ENCODE measurements at places on chromosomes 4 and X.

GRCh38 chr4:185242749-185243533 is 33.5 kb downstream of the SNX25 start:
- DNase-seq: no peak

- no peak for DNase-seq
Observed at GRCh38 chrX:10033375-10034007, 66.3 kb downstream of the CLDN34 start.

GRCh38 chr4:107215222-107215621 is 179.1 kb upstream of the DKK2 start:
- no peak for DNase-seq

DNA sequence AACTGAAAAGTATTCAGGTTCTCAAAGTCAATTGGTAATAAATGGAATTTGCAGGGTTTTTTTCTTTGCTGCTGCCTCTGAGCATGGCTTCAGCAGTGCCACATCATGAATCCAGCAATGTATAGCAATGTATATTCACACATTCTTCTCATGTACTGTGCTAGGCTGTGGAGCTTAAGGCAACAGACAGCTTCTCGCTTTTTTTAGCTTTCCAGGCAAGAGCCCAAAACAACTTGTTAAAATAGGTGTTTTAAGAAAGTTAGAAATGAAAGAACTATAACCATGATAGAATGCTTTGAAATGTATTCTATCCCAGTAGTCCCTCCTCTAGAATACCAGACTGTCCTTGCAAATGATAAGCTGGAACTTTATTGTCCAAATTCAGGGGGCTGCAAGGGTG is 30.4 kb downstream of the SMIM43 start:
- no peak for DNase-seq

DNA sequence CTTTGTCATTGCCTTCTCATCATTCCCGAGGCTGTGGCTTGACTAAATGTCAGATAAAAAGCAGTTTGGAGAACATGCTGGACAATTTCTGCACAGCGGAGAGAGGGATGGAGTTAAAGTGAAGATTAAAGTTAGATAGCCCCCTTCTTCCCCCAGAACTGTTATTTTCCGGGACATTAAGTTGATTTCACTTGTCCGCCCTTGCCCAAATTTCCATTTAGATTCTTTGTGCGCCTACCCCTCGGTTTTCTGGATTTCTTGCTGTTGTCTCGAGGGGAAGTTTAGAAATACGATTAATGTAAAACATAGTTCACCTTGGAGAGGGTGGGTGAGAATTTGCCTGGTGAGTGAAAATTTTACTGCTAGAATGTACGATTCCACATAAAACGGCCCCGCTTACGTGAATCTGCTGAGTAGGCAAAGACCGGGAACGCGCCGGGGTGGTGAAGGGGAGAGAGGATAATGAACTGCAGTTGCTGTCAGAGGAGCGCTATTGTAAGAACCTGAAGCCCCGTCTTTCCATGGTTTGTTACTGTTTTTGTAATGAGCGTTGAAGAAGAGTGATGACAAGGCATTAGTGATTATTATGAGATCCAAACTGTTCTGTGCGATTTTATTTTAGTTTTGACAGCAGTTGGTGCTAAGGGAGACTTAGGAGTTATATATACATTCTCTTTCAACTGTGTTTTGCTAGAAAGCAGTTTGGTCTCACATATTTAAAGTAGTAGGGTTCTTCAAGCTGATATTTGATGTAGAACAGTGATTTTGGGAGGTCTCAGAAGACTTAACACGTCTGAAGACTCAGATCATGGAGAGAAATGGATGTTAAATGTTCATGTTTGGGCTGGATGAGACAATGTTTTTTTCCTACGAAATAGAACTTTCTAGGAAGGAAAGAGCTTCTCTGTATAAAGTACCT is 73.0 kb downstream of the AFF1 start:
- DNase-seq: no peak

- DNase-seq: no peak
Observed at GRCh38 chr4:4479366-4479765, 62.5 kb downstream of the STX18 start.

DNA sequence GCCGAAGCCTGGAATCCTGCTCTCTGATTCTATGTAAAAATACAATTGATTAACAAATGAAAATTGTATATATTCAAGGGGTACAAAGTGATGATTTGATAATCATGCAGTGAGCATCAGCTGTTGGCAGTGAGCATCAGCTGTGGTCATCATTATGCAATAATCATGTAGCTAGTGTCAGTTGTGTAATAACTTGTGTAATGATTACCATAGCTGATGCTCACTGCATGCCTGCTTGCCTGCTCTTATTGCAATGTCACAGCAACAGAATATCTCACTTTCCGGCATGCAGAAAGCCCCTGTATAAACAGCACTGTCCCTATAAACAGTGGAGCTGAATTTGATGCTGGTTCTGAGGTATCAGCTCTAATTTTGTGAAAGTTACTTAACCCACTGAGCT is 46.8 kb downstream of the SULT1B1 start:
- no peak for DNase-seq

DNA sequence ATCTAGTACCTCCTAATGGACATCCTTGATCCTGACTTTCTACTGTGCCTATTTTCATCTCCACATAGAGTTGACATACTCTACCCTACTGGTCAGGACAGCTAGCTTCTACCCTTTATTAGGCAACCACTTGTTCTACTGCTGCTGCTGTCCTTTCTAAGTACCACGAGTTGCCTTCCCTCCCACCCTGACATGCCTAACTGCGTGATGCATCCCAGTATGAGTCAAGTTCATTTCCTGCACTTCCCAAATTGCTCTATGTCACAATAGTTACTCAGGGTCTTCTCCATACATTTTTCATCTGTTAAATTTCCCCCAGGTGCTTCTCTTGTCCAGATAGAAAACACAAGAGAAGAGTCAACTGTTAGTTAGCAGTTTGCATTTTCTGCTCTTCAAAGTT is 133.4 kb downstream of the TBC1D19 start:
- DNase-seq: no peak

DNA sequence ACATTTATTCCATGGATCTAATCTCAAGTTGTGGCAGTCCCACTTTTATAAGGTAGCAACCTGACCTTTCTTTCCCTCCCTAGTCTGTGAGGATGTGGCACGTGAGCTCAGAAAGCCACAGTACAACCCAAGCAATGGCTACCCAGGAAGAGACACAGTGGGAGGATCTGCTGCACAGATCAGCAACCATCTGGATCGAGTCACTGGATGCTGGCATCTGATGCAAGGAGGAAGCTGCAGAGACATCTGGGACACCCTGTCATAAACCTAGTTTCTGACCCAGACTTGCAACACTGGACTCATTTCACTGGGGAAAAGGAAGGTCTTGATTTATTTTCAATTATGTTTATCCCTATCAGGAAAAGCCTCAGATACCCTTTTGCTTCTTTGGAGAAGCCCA is 327.1 kb downstream of the PAPSS1 start:
- no peak for DNase-seq

- DNase-seq: no peak
Observed at GRCh38 chr4:5517372-5517771, 191.0 kb downstream of the EVC2 start.

DNA sequence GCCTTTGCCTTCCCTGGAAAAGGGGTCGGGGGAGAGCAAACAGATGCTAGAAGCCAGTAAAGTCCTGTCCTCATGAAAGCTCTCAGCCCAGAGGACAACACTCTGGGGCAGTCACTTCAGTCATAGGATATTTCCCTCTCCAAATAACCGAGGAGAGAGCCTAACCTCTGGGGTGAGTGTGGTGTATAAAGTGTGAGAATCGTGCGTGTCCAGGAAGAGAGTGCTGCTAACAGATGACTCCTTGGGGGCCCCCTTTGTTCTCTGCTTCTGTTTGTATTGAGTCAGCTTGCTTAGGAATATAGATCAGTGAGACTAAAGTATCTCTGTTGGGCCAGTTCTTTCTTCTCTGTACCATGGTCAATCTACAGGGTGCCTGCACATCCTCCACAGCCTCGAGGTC is 247.2 kb downstream of the PALLD start:
- no peak for DNase-seq

- no peak for DNase-seq
Observed at GRCh38 chr4:130574215-130574614, 1478.3 kb downstream of the C4orf33 start.

DNA sequence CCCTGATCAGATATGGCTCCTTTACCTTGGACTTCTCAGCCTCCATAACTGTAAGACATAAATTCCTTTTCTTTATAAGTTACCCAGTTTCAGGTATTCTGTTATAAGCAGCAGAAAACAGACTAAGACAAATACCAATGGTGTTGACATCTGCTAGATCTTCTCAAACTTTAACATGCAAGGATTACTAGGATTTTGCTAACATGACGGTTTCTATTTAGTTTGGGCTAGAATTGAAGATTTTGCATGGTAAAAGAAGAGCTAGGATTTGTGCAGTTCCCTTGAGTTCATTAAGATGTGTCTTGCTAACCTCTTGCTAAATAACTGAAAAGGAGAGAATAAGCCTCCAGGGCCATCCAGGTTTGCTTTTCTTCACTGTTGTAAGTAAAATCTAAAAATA is 5.3 kb upstream of the COPS4 start:
- no peak for DNase-seq

DNA sequence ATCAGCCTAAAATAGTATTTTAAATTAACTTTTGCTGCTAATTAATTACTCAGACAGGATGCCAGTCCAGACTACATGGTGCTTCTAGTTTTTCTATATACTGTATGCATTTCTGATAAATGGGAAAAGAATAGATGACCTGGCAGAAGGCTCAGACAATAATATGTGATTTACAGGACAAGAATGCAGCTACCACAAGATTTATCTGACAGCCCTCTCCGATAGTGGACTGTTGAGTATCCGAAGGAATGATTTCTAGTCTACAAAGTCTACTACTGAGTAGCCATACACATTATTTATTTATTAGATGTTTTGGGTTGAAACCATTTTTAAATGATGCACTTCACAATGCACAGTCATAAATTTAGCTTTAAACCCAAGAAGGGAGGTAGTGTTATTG is 212.8 kb downstream of the MAB21L2 start:
- DNase-seq: no peak

DNA sequence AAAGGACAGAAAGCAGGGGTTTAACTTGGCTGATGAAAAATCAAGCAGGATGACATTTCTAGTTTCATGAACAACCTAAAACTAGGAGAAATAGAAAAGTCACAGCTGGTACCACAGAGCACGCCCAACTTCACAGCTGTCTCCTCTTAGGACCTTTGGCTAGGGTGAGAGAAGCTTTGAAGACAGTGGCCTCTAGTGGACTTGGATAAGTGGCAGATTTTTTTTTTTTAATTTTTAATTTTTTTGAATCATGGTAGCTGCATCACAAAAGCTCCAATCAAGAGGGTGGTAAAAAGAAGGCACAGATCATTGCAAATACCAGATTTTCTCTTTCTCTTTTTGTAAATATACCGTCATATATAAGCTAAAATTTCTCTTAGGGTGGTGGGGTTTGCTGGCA is 20.2 kb upstream of the MAP3K15 start:
- no peak for DNase-seq

- DNase-seq: no peak
Observed at GRCh38 chr4:118757761-118758251, 72.6 kb downstream of the METTL14 start.

DNA sequence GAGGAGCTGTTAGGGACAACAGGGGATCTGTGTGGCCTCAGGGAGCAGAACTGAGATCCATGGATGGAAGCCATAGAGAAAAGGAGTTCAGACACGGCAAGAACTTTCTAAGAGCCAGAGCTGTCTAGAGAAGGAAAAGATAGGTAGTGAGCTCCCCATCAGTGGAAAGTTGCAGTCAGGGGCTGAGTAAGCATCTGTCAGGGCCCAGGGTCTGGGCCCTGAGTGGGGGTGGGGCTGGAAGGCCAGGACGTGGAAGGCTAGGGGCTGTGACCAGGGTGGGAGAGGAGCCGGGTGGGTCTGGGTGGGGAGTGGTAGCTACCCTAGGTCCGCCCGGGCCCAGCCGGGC is 324 bp upstream of the MSN start:
- DNase-seq: no peak

- no peak for DNase-seq
Observed at GRCh38 chrX:111168314-111168713, 72.3 kb downstream of the PAK3 start.

GRCh38 chr4:58119298-58119697 is 1009.1 kb upstream of the IGFBP7 start:
- no peak for DNase-seq

- no peak for DNase-seq
Observed at GRCh38 chr4:107419052-107419451, 301.0 kb downstream of the PAPSS1 start.

- DNase-seq: no peak
Observed at GRCh38 chr4:165347647-165348569, 20.4 kb downstream of the MSMO1 start.

DNA sequence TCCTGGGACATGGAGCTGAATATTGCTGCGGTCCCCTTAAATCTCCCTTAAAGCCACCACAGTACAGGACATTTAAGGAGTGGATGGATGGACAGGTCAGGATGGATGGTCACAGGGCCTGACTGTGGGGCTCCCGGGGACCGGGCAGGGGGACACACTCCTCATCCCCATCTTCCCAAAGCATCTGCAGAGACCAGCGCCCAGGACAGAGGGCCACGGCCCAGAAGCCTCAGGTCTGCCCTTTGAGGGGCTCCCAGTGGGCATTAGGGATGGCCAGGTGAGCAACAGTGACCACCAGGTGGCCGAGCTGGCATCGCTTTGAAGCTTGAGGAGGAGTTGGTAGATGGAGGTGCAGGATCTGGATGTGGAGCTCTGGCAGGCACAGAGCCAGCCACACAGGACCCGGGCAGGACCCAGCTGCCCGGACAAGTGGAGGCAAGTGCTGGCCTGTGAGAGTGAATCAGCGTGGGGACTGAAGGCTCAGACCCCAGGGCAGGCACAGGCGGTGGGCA is 51.4 kb downstream of the ABLIM2 start:
- DNase-seq: no peak

- DNase-seq: no peak
Observed at GRCh38 chr4:147942729-147943128, 210.8 kb downstream of the ARHGAP10 start.

GRCh38 chr4:13640149-13640940 is 12.8 kb upstream of the BOD1L1 start:
- no peak for DNase-seq

- no peak for DNase-seq
Observed at GRCh38 chrX:101685923-101686322, 26.3 kb upstream of the ARMCX2 start.

DNA sequence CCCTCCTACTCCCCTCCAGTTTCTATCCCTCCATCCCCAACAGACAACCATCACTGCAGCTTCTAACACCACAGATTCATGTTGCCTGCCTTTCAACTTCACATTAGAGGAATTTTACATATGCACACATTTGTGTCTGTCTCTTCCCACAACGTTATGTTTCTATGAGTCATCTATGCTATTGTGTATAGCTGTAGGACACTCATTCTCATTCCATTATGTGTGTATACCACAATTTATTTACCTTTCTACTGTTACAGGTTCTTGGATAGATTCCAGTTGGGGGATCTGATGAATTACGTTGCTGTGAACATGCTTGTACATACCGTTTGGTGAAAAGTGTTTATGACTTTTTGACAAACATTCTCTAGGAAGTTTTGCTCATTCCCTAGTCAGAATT is 58.8 kb upstream of the TRPC3 start:
- DNase-seq: no peak

GRCh38 chr4:99885063-99885664 is 9.1 kb downstream of the LAMTOR3 start:
- DNase-seq: no peak

Data from Panc1 (cell line).